Smooth muscle cell of the brain vasculature (primary cell): ENCODE measurements at places on chromosomes 2 and 18.

DNA sequence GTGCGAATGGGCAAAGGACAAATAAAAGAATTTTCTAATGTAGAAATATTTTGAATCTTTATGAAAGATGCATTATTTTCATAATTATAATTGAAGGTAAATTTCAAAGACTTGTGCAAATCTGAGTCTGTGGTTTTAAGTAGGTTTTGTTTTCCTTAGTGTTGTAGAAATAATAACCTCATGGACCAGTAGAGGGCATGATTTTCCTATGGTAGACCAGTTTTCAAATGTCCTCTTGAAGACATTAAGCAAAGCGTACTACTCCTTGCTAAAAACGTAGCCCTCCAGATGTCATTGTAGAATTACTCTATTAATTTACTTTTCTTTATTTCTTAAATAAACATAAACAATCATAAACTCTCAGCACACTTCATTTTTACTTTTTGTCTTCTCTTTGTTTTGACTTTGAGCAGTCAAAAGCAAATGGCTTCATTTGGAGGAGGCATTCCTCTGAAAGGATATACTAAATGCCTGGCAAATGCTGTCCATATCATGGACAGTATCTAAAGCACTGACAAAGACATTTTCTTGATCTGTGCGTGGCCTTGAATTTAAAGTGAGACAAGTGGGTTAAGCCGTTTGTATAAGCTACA is 85.8 kb upstream of the FAM237A start:
- DNase-seq = peak; percentile 6

DNA sequence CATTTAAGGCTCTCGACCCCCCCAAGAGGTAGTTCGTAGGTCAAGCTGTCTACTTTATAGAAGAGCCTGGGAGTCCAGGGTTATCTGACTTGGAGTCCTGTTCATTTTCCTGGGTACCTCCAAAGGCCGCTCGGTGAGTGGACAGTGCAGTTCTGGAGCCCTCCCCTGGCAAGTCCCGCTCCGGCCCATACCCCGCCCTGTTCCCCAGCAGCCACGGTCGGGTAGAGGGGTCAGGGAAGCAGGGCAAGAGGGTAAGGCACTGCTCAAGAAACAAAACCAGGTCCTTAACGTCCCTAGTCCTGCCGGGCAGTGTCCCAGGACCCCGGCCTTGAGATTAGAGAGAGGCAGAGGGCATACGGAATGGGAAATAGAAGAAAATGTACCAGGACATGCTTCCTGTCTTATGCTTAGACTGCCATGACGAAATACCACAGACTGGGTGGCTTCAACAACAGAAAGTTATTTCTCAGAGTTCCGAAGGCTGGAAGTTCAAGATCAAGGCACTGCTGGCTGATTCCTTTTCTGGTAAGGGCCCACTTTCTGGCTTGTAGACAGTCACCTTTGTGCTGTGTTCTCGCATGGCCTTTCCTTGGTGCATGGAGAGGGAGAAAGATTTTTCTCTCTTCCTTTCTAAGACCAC is 5.4 kb upstream of the HPCAL1 start:
- DNase-seq = no peak

GRCh38 chr2:199861132-199861774 is 10.3 kb upstream of the FTCDNL1 start:
- peak; percentile 13 for DNase-seq

- DNase-seq = no peak
Observed at GRCh38 chr2:159891917-159892730, 94.1 kb upstream of the CD302 start.

DNA sequence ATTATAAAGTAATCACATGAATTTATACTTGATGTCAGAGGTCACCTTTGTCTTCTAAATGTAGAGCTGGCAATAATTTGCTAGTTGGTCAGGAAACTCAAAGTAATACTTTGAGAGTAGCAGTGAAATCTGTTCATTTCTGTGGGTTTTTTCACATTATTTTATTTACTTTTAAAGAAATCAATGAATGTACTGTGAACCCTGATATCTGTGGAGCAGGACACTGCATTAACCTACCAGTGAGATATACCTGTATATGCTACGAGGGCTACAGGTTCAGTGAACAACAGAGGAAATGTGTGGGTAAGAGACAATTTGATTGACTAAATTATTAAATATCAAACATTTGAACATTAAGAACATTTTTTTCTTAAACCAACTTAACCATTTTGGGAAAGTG is 203.0 kb upstream of the RASGRP3 start:
- no peak for DNase-seq

- no peak for DNase-seq
Observed at GRCh38 chr2:69992310-69993047, 31.0 kb upstream of the ASPRV1 start.
